ENCODE measurements at places on chromosomes 2 and 18.
A peak's percentile ranks its signal among the peaks of the same experiment; 100 is the strongest.

DNA sequence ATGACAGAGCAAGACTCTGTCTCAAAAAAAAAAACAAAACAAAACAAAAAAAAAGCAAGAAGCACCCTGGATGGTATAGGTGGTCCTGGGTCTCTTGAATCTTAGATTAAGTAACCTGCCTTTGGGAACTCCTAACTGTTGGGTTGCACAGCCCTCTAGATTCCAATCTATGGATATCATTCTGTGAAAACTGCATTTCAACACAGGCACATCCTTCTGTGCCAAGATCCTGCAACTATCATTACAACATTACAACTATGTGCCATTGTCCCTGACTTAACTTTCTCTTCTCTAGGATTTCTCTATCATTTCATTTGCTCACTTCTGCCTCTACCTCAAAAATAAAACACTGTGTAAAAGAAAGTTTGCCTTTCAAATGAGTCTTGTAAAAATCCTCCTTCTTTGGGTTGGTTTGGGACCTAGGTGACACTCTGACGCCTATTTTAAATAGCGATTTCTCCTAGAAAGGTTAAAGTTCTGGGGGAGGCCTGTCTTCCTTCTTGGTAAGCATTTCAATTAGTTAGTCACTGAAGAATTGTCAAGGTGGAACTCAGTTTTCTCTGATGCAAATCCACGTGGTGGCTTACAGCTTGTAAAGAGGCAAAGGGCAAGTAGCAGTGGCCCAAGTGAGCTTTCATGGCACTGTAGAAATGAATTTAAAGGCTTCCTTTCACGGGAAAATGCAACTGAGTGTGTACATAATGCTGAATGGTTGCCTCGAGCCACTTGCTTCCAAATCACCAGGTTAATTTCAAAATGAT lies 9.2 kb downstream of the LGALSL start:
- DNase-seq, result no peak

GRCh38 chr2:113979191-113980128 lies 89.6 kb downstream of the ACTR3 start:
- DNase-seq, result peak; percentile 93

GRCh38 chr18:55830544-55830943 lies 242.6 kb upstream of the TCF4 start:
- no peak for DNase-seq

GRCh38 chr2:25266399-25266798 lies 75.3 kb downstream of the DNMT3A start:
- no peak for DNase-seq

- no peak for DNase-seq
Measured at GRCh38 chr18:54261894-54262293, 7.4 kb upstream of the POLI start.

- peak; percentile 4 for DNase-seq
Measured at GRCh38 chr2:9200633-9201015, 6.0 kb upstream of the ASAP2 start.

DNA sequence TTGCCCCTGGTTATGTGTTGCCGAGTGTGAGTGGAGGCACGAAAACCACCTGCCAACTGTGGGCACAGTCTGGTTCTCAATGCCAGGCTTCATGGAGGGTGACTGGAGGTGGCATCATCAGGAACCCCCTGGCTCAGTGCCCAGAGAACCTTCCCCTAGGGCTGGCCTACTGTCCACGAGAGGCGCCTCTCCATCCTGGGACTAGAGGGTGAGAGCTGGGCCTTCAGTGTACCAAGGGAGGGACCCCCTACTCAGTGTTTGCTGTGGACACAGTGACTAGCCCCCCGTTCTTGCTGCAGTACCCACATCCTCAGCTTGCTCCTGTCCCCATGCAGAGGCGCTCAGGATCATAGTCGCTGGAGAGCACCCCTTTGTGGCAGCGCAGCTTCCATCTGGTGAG lies 202.6 kb downstream of the HDAC4 start:
- no peak for DNase-seq

- DNase-seq, result no peak
Measured at GRCh38 chr2:9463698-9464034, 10.7 kb upstream of the IAH1 start.

DNA sequence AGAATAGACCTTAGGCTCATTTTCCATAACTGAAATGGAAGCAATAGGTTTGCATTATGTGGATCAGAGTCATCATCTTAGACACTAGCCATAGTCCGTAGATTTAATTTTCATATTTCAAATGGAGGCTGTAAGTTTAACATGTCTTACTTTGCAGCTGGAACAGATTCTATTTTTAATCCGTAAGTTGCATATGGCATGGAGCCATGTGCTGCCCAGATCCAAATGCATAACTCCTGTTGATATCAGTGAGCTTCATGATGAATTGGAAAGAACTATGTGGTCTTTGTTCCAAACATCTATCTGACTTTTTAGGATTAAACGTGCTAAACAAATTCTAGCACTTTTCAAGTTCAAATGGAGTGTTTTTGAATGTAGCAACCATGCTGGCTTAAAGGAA lies 43.4 kb downstream of the MEIS1 start:
- no peak for DNase-seq

DNA sequence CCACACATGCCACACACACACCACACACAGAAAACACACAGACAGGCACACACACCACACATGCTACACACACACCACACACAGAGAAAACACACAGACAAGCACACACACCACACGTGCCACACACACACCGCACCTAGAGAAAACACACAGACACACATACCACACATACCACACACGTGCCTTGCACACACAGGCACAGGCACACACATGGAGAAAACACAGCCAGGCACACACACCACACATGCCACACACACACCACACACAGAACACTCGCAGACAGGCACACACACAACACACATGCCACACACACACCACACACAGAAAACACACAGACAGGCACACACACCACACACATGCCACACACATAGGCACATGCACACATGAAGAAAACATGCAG lies 242.1 kb upstream of the MYT1L start:
- DNase-seq, result no peak

DNA sequence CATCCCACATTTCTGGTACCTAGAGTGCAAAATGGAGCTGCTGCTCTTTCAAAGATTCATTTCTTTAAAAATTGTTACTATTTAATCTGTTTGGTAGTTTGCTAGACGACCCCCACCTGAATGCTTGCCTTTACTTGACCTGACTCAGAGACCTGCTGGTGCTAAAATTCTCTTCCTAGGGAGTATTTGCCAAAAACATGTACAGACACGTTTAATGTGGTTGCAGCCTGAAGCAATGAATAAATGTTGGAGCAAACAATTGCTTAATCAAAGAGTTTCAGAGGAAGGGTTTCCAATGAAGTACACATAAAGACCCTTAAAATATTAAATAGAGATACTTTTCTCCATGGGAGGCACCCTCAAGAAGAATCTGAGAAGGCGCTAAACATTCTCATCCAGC lies 734.4 kb downstream of the CBLN2 start:
- no peak for DNase-seq

- DNase-seq, result no peak
Measured at GRCh38 chr2:117436697-117437096, 377.8 kb upstream of the DDX18 start.

- DNase-seq, result no peak
Measured at GRCh38 chr18:60596928-60597327, 224.4 kb upstream of the MC4R start.

- no peak for DNase-seq
Measured at GRCh38 chr2:37858400-37858711, 66.7 kb upstream of the RMDN2 start.

GRCh38 chr2:86686905-86687304 lies 33.2 kb upstream of the RMND5A start:
- DNase-seq, result no peak
